Heart right ventricle (tissue), 16 donors: ENCODE measurements at places on chromosomes 7 and 10.
A peak's percentile ranks its signal among the peaks of the same experiment; 100 is the strongest.

DNA sequence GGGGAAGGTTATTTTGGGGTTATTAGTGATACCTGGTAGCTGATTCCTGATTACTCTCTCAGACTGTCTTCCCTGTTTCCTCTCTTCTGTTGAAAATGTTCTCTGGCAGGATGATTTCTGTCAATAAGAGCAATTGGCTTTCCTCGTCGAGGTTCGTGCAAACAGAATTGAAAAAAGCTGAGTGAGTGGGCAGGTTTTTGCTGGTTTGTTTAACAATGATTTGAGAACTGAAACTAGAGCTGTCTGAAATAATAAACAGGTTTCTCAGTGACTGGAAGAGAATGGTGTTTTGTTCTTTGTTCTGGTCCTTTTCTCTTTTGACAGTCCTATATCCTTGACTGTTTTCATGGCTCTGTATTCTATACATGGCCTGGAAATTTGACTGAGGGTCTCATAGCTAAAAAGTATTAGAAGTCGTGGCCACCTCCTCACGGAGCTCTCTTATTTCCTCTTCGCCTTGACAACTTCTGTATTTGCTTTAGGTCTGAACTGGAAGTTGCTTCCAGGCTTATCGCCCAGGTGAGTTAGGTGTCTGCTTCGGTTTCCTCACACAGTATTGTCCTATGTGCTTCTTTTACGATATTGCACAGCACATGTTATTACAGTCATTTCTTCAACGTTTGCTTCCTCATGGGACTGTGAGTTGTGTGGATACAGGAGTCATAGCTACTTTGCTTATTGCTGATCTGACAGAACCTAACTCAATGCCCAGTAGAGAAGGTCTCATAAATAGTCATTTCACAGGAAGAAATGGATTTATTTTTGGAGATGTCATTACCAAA lies 403.6 kb downstream of the NRG3 start:
- no peak for DNase-seq

- no peak for DNase-seq
These were observed 933 bp upstream of the RNF32 start for GRCh38 chr7:156639426-156640256.

GRCh38 chr7:29894256-29894655 lies 87.9 kb downstream of the WIPF3 start:
- no peak for DNase-seq

DNA sequence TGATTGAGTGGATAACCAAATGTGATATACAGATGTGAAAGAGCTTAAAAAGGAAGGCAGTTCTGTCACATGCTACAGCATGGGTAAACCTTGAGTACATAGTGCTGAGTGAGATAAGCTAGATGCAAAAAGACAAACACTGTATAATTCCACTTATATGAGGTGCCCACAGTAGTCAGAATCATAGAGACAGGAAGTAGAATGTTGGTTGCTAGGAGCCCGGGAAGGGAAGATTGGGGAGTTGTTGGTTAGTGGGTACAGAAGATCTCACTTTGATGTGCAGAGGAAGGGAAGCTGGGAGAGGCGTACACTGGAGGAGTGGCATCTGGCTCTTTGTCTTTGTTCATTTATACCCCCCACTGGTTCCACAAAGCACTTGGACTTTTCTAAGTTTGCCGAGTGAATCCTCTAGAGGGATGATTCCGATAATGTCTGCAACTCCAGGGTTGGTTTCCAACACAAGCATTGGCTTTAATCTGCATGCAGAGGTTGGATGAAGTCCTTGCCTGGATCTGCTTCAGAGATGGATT lies 39.5 kb downstream of the TSPAN14 start:
- DNase-seq, result no peak

GRCh38 chr7:27100694-27101170 lies 1.8 kb downstream of the HOXA2 start:
- DNase-seq, result no peak

- DNase-seq, result no peak
These were observed 40.5 kb upstream of the PRKAR1B start for GRCh38 chr7:767580-767940.

GRCh38 chr10:74963549-74963948 lies 137.1 kb downstream of the KAT6B start:
- no peak for DNase-seq

- no peak for DNase-seq
These were observed 272.4 kb upstream of the MYO3A start for GRCh38 chr10:25661632-25662031.

DNA sequence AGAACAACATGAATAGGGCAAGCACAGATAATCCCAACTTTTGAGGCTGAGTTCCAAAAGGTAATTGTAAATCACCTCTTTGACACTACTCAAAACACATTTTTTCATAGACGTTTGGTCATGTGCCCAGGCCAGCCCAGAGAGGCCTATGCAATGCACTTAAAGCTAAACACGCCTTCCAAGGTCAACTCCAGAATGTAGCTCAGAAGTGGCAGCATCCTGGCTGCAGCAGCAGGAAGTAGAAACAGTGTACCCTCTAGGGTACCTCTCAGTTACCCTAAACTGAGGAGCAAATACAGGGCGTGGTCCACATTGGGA lies 58.7 kb downstream of the OSBPL3 start:
- no peak for DNase-seq

GRCh38 chr10:33509231-33509831 lies 174.9 kb upstream of the NRP1 start:
- DNase-seq, result peak; percentile 13

- no peak for DNase-seq
These were observed 80.3 kb downstream of the CALD1 start for GRCh38 chr7:134859783-134860182.

DNA sequence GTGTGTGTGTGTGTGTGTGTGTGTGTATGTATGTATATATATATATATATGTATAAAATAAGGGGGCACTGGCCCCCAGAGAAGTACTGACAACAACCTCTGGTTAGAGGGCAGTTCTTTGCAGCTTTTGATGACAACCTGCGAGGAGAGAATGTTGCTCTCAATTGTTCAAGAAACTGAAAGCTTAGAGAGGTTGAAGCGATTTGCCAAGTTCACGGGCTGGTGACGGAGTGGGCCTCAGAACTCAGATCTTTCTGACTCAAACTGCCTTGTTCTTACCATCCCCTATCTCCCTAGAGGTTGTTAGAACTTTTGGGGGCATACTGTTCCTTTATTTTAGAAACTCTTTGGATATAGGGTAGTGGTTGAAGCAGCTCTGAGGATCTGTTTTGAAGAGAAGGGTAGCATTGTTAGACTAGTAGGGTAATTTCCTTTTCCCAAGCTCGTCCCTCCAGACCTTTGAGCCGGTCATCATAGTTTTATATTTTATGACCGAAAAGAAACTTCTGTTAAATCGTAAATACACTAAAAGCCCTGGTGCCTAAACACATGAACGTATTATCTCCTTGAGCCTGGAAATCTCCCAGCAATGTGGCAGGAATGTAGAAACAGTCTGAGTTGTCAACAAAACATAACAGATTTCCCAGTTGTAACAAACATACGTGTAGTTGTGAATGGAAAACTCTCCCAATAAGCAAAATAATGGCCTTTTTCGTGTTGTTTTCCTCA lies 541.7 kb upstream of the GALNT17 start:
- DNase-seq, result no peak

DNA sequence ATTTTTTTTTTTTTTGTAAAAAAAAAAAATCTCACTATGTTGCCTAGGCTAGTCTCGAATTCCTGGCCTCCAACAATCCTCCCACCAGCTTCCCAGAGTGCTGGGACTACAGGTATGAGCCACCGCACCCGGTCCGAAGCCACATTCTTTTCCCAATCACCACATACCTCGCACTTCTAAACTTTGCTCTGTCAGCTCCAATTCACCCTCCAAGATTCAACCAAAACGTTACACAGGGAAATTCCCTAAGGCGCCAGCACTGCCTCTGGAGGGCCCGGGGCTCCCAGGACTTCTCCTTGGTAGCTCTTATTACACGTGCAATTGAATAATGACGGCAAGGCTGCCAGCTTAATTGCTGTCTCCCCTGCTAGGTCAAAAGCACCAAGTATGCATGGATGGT lies 10.3 kb upstream of the DNAAF5 start:
- DNase-seq, result no peak

- DNase-seq, result no peak
These were observed 216.7 kb upstream of the NPVF start for GRCh38 chr7:25444991-25445390.

GRCh38 chr10:120131183-120131582 lies 238.7 kb downstream of the SEC23IP start:
- no peak for DNase-seq

DNA sequence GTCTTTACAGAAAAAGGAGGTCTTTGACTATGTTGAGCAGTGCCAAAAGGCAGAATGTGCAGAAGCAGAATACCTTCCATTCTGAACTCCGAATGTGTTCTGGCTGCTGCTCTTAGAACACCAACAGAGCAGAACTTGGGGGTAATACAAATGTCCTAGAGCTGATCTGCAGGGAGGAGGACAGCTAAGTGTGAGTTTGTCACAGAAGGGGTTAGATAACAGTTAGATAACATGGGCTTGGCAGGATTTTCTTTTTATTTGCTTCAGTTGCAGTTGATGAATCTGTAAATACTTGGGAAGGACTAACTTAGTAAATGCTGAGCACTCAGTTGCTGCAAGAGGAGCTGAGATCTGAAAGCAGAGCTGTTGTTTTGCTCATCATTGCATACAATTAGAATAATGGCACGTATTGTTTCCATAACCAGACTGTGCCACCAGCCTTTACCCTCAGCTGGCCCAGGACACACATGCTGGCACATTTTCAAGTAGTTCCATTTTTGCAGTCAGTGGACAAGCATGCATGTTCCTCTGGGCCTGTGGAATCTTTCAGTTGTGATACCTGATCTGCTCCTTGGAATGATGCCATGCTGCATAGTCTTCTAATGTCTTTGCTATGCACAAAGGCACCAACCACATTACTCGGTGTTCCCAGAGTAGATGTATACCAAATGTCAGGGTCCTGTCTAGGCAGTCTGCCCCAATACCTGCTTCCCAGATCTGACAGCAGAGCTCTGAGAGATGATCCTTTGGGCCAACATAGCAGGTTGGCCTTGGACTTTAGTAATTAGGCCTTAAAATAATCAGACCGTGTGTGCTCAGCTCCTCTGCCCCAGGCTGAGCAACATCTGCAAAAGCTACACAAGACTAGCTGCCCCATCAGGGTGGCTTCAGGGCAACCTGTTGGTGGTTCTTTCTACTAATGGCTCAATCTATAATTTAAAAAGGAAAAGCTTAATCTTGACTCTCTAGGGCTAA lies 55.7 kb downstream of the GSDME start:
- no peak for DNase-seq

DNA sequence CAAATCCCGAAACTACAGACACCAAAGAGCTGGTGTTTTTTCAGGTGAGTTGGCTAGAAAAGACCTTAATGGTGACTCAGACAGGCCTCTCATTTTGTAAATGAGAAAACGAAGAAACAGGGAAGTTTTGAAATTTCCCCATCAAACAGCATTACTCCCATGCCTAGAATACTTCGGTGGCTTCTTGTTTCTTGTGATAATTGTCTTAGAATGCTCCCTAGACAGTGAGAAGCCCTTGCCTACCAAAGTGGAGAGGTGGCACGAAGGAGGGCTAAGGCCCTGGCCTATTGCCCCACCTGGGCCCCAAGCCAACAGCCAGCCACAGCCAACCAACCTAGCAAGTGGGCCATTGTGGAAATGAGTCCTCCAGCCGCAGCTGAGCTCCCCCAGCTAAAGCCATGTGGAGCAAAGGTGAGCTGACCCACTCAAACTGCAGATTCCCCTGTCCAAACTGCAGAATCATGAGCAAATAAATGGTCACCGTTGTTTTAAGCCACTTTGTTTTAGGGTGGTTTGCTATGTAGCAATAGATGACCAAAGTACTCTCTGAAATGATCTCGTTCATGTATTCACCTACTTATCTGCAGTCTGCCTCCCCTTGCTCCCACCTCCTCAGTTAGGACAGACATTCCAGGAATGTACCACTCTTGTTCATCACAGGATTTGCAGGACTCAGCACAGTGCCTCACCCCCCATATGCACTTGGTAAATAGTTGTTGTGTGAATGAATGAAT lies 97.7 kb upstream of the FGFR2 start:
- DNase-seq, result no peak

GRCh38 chr7:158976849-158977593 lies 120.7 kb downstream of the DYNC2I1 start:
- DNase-seq, result peak; percentile 82

GRCh38 chr7:48118041-48118440 lies 29.0 kb downstream of the UPP1 start:
- DNase-seq, result no peak

DNA sequence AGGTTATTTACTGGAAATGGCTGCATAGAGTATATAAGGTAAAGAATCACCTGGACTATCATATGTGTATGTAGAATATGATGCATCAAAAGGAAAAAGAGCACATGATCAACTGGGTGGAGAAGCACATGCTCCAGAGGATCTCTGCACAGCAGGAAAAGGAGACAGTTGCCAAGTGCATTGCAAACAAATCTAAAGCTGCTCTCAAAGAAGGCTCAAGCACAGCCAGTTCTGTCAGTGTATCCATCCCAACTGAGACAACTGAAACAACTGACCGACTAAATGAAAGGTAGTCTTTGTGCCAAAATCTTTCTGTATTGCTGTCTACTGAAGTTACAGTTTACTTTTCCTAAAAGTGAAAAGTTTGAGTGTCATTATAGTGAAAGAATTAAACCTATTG lies 83.2 kb upstream of the SGCE start:
- DNase-seq, result no peak

DNA sequence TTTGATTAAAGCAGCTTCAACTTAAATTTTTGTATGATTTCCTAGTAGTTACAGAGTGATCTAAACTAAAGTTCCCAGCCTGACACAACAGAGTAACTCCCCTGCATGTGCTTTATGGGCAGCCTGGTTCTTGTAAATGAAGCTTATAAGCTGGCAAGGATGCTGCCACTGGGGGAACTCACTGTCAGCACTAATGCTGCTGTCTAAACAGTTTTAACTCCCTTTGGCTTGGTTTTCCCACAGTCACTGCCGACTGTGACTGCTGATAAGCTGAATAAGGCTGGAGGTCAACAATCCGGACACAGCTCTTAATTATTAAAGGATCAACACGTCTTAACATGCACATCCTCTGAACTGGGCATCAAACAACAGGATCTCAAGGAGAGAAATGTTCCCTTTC lies 130.1 kb downstream of the OTUD1 start:
- DNase-seq, result no peak

DNA sequence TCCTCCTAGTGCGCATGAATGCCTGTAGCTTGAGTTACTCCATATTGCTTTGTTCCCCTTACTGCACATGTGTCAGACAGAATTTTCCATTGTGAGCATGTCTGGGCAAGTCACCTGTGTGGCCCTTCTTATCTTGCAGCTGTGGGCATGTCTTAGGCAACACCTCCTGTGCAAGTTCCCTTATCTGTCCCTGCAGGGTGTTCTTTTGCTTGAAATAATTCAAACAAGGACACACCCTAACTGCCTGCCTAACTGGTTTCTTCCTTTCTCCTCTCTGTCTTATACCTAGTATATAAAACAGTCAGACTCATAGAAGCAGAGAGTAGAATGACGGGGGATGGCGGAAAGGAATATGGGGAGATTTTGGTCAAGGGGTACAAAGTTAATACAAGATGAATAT lies 421.1 kb upstream of the SORCS1 start:
- no peak for DNase-seq

- DNase-seq, result no peak
These were observed 7.6 kb downstream of the WDR86 start for GRCh38 chr7:151402029-151402835.
